ENCODE measurements at places on chromosomes 5 and 9. TPM values are rescaled to one million over a fixed set of nuclear protein-coding genes. Genes with fewer than 3 reads are reported as not detected.

The NXNL2 gene
- total RNA-seq, result 0.33 TPM

The CDH10 gene
- 0.22 TPM for total RNA-seq

The MEGF10 gene
- total RNA-seq, result 36.5 TPM

The CCDC180 gene
- 5.9 TPM for total RNA-seq

The PLPPR1 gene
- total RNA-seq, result 1.8 TPM

The RLN1 gene
- total RNA-seq, result 0.39 TPM

The LIFR gene
- total RNA-seq, result 7.8 TPM

The FBLL1 gene
- total RNA-seq, result 4.8 TPM

The SPINK13 gene
- not detected for total RNA-seq

The DBH gene
- total RNA-seq, result not detected

The GRIN1 gene
- 2.0 TPM for total RNA-seq

The CTSV gene
- total RNA-seq, result 82.2 TPM

The POC5 gene
- total RNA-seq, result 13.0 TPM

The PAEP gene
- not detected for total RNA-seq

The IFNA2 gene
- not detected for total RNA-seq

The RAB3C gene
- 11.5 TPM for total RNA-seq

The CARD9 gene
- total RNA-seq, result 5.6 TPM

The ELOVL7 gene
- 2.5 TPM for total RNA-seq

The HRCT1 gene
- not detected for total RNA-seq

The IL13 gene
- total RNA-seq, result not detected

The NDFIP1 gene
- 26.6 TPM for total RNA-seq

The IL7R gene
- not detected for total RNA-seq

The NPR3 gene
- total RNA-seq, result not detected

The PCDHA9 gene
- total RNA-seq, result 0.46 TPM

The SPINK4 gene
- not detected for total RNA-seq

The DND1 gene
- 2.3 TPM for total RNA-seq

The VLDLR gene
- total RNA-seq, result 19.1 TPM

The PCDHGA6 gene
- 1.5 TPM for total RNA-seq

The SMIM15 gene
- 75.3 TPM for total RNA-seq

The SLC9A3 gene
- total RNA-seq, result 0.75 TPM

The C5orf63 gene
- 1.2 TPM for total RNA-seq

The PTPRD gene
- 32.5 TPM for total RNA-seq

The ZNF618 gene
- total RNA-seq, result 13.6 TPM

The SPOCK1 gene
- 10.9 TPM for total RNA-seq

The GABRA6 gene
- not detected for total RNA-seq

The DOLK gene
- total RNA-seq, result 20.2 TPM

The CCDC192 gene
- not detected for total RNA-seq

The GPX8 gene
- total RNA-seq, result 37.9 TPM

The HMGXB3 gene
- total RNA-seq, result 23.8 TPM

The BTNL3 gene
- not detected for total RNA-seq

The ARID3C gene
- not detected for total RNA-seq

The STK32A gene
- total RNA-seq, result 0.99 TPM

The TMEM215 gene
- 0.33 TPM for total RNA-seq

The PURA gene
- total RNA-seq, result 3.3 TPM

The NR5A1 gene
- total RNA-seq, result 0.37 TPM

The BARHL1 gene
- total RNA-seq, result not detected

The SEMA6A gene
- 335 TPM for total RNA-seq

The ADAMTS16 gene
- total RNA-seq, result 4.6 TPM

The CTNNAL1 gene
- 51.9 TPM for total RNA-seq

Measured in H9 (cell line).